Activated T-helper 1 cell treated with anti-CD3 and anti-CD28 coated beads, Interleukin-2, amount 50 U/mL, for 16 hours (primary cell): ENCODE measurements at places on chromosomes 13 and 19.

DNA sequence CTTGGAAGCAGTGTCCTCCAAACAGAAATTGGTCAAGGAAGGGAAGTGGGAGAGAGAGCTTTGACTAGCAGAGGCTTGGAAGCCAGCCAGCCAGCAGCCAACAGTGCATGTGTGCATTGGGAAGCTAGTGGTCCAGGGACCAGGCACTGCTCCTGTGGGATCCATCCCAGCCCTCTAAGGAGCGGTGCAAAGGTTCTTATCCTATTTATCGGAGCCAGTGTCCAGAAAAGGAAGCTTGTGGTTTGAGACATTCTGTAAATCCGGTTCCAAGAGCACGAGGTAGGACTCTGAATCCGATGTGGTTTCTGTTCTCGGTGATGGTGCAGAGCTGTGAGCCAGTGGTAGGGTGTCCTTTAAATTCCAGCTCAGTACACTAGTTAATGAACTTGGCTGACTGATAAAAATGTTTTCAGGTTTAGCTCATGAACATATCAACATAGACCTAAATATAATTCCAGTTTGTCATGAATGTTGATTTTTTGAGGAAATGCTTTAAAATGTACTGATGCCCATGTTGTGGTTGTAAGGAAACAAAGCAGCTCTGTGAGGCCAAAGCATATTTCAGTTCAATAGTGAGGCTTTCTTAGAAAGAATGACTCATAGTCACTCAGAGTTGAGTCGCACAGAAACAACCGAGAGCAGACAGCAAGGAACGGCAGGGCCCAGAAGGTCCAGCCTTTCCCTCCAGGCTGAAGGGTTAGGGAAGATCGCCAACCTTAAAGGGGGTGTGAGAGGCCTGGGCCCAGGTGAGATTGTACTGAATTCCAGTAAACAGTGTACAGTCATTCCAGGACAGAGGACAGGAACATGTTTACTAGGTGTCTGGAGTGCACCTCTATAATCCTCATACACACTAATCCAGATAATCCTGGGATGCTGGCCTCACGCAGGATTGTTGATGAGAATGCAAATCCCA is 21.5 kb upstream of the GARRE1 start:
- no peak for DNase-seq

DNA sequence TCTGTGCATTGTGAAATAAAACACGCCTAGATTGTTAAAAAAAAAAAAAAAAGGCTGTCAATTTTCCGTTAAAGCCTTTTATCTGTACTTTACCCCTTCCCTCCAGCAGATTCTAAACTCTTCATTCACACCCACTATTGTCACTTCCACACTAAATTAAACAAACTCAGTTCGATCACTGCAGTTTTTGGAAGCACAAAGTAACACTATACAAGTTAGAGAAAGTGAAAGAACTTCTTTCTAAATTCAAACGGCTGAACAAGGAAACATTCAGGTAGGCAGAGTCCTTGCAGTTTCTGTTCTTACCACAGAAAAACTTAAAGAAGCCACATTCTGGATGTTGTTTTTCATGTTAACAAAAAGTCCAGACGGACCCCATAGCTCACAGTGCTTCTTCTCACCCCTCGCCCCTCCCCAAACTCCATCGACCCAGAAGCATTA is 27.5 kb upstream of the UBE2L5 start:
- no peak for DNase-seq

DNA sequence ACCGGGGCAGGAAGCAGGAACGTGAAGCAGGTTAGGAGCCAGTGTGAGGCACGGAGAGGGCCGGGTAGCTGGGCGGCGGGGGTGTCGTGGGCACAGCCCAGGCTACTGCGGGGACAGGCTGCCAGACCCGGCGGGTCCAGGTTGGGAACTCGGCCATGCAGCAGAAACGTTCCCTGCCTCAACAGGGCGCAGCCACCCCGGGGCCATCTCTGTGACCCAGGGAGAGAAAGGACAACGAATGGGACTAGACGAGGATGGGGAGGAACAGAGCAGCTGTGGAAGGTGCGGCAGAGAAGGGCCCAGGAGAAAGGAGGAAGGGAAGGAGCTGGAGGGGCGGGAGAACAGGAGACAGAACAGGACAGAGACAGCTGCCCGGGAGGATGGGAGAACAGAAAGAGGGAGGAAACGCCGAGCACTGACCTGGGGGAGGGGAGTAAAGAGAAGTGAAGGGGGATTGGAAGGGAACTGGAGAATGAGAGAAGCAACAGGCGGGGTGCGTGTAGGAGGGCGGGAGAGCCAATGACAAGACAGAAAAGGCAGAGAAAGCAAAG is 12.9 kb upstream of the GARIN5A start:
- no peak for DNase-seq

GRCh38 chr19:41407271-41407670 is 9.7 kb downstream of the BCKDHA start:
- DNase-seq = no peak

DNA sequence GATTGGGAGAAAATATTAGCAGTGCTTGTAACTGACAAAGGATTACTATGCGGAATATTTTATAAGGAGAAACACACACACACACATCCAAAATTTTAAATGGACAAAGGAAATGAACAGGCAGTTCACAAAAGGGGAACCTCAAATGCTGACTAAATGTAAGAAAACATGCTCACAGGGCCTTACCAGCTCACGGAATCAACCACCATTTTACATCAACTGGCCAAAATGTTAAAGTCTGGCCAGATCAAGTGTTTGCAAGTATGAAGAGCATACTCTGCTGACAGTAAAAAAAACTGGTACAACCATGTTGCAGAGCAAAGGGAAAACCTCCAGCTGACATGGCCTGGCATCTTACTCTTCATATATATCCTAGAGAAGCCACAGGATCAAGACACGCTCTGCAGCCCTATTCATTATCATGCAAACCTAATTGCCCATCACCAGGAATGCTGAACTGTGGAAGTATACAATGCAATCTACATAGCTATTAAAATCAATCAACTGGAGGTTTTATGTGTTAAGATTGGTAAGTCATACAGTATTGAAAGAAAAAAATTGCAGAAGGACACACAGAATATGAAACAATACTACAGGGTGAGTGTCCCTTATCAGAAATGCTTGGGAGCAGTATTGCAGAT is 124.4 kb downstream of the RNF17 start:
- no peak for DNase-seq

DNA sequence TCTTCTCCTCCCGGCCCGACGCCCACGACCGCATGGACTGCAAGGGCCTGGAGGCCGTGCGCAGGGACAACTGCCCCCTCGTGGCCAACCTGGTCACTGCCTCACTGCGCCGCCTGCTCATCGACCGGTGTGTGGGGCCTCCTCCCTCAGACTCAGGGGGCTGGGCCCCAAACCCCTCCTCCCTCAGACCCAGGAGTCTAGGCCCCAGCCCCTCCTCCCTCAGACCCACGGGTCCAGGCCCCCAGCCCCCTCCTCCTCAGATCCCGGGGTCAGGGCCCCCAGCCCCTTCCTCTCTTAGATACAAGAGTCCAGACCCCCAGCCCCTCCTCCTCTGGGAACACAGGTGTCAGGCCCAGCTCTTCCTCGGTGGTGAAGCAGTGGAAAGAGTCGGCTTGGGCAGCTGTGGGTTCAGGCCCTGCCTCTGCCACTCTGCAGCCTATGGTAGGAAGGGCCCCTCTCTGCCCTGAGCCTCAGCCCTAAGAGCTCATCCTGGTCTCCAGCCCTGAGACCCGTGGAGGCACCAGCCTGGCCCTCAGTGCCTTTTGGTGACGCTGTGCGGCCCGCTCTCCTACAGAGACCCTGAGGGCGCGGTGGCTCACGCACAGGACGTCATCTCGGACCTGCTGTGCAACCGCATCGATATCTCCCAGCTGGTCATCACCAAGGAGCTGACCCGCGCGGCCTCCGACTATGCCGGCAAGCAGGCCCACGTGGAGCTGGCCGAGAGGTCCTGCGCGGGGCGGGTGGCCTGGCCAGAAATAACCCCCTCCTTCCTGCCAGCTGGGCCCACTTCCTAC is 3.7 kb upstream of the SPIB start:
- DNase-seq = peak; percentile 58

DNA sequence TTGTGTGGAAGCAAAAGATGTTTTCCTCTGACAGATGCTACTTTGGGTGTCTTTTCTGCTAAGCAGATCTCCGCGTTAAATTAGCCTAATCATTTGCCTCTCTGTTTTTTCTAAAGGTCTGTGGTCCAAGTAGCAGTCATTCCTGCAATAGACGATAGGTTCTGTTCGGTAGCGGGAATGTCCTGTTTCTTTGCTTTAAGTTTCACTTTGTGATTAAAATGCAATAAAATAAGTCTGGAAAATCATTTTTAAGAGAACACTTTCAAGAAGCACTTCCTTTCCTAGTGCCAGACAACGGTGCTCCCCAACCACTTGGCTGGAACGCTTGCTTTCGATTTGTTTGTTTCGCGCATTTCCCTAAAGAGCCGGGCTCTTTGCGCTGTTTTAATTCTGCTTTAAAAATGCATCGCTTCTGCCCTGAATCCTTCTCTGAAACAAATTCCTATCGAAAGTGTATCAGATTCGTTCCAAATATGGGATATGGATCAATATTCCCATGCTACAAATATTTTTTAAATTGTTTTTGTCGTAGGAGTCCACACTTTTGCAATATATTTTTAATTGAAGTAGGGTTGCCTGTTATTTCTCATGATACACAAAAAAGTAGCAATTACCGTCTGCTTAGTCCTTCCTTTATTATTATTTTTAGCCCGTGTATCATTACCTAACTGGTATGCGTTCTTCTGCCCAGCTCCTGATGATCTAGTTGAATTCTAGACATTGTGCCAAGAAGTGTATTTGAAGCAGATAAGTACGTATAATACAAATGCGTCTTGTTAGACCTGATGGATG is 14.2 kb downstream of the ZIC2 start:
- no peak for DNase-seq

DNA sequence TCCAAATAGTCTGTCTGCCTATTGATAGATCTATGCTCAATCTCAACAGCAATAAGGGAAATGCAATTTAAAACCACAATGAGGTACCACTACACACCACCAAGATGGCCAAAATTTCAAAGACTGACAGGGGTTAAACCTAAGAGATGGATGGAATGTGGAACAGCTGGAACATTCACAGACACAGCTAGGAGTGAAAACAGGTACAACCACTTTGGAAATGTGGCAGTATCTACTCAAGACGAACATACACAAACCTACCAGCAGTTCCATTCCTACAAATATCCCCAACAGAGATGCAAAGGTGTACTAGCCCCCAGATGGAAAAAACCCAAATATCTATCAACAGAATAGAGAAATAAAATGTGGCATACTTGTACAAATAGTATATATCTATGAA is 86.4 kb downstream of the TSC22D1 start:
- no peak for DNase-seq

DNA sequence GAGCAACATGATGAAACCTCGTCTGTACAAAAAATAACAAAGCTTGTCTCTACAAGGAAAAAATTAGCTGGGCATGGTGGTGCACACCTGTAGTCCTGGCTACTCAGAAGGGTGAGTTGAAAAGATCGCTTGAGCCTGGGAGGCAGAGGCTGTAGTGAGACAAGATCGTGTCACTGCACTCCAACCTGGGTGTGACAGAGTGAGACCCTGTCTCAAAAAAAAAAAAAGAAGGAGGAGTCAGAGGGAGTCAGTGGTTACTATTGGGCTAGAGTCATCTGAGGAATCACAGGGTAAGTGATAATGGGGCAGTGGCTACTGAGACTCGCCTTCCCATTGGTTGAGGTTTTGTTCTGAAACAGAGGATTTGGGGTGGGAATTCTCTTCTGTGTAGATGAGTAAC is 1.9 kb upstream of the GPI start:
- DNase-seq = no peak

DNA sequence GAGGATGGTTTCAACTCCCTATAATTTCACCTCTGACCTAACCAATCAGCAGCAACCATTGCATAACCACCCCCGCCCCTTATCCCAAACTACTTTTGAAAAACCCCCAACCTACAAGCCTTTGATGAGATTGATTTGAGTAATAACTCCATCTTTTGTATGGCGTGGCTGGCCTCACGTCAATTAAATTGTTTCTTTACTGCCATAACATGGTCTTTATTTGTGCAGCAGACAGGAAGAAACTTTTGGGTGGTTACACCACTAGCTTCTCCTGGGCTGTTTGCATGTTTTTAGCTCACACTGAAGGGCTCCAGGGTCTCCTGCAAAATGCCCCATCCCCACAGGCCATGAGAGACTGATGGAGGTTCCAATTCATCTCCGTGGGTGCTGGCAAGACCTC is 34.0 kb upstream of the PEG3 start:
- DNase-seq = no peak

DNA sequence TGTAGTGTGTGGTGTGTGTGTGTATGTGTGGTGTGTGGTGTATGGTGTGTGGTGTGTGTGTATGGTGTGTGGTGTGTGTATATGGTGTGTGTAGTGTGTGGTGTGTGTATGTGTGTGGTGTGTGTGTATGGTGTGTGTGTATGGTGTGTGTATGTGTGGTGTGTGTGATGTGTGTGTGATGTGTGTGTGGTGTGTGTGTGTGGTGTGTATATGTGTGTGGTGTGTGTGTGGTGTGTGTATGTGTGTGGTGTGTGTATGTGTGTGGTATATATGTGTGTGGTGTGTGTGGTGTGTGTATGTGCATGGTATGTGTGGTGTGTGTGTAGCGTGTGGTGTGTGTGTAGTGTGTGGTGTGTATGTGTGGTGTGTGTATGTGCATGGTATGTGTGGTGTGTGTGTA is 1.7 kb downstream of the ATP12A start:
- no peak for DNase-seq

GRCh38 chr19:28387507-28387906 is 825.4 kb downstream of the UQCRFS1 start:
- no peak for DNase-seq

GRCh38 chr13:49995625-49996101 is 1.2 kb upstream of the TRIM13 start:
- no peak for DNase-seq

GRCh38 chr19:18742838-18743783 is 48.0 kb downstream of the COMP start:
- no peak for DNase-seq

DNA sequence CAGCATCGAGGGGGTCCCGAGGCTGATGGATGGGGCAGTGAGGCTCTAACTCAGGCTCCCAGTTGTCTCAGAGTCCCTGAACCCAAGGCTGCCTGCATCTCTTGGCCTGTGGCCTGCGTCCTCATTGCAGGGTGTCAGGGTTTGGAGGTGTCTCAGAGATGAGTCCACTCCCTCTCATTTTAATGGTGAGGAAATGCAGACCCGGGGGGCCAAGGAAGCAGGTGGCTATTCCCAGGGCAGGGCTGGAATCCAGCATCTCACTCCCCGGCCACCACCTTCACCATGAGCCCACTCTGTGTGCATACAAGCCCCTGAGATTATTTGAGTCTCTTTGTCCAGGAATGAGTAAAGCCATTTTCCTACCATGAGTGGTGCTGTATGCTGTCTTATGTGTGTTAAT is 21.4 kb downstream of the TEX29 start:
- DNase-seq = no peak

DNA sequence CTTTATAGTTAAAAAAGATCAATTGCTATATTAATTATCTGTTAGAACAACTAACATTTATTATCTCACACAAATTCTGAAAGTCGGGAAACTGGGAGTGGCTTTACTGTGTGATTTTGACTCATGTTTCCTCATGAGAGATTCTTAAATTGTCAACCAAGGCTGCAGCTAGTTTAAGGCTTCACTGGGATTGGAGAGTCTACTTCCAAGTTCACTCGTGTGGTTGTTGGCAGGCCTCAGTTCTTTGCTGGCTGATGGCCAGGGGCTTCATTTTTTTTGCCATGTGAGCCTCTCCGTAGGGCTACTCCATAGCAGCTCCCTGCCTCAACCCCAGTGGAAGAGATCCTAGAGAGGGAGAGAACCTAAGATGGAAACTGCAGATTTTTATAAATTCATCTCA is 24.5 kb upstream of the LPAR6 start:
- no peak for DNase-seq
